ENCODE measurements at places on chromosomes 2 and 18.

GRCh38 chr18:24942144-24942543 is 409.8 kb downstream of the ZNF521 start:
- no peak for DNase-seq

DNA sequence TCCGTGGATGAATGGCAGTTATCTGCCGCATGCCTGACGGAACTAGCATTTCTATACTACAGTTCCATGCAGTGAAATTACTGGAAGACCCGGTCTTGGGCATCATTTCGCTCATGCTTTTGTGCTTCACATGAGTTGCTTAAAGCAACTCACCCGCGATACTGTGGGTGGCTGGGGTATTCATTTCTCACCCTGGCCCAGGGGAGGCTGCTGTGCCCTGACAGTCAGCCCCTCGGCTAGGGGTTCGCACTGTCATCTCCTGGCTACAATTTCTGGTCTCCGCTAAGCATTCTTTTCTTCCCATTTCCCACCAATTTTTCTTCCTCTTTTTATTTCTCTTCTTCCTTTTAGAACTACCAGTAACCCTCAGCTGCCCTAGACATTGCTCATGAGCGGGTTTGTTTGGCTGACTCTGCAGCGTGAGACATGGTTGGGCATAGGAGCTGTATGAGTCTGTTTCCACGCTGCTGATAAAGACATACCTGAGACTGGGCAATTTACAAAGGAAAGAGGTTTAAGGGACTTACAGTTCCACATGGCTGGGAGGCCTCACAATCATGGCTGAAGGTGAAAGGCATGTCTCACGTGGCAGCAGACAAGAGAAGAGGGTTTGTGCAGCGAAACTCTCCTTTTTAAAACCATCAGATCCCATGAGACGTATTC is 16.5 kb upstream of the CNDP2 start:
- DNase-seq: no peak

DNA sequence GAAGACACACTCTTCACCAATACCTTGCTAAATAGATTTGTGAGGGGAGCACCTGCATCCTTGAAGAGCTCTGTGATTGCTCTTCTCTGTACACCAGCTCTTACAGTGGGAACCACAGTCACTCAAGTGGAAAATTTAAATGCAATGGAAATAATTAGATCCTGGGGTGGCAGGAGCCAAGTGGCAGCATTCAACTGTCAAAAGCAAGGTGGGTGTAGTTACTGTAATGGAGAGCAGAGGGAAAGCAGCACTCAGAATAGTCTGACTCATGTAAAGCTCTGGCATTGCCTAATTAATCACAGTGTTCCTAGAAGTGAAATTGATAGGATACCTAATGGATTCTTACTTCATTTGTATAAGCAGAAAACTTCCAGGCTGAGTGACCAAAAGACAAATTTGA is 245.8 kb downstream of the KCNE4 start:
- DNase-seq: no peak

DNA sequence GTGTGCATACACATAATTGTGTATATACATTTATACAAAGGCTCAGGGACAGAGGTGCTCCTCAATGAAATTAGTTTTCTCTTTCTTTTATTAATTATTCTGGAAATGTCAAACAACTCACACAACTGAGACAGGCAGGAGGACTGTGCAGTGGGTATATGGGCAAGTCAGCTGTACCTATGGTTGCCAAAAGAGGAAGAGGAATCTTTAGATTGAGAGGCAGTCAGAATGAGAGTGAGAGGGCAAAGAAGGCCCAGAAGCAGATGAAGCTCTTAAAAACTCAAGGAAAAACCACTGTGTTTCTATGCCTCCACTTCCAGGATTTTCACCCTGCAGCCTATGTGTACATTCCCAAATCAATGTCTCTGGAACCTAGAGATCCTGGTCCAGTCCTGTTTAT is 79.1 kb downstream of the CACNB4 start:
- no peak for DNase-seq
